ENCODE measurements at places on chromosomes 7 and 10.

- peak; percentile 97 for DNase-seq
Measured at GRCh38 chr7:17600340-17600752, 301.9 kb downstream of the AHR start.

DNA sequence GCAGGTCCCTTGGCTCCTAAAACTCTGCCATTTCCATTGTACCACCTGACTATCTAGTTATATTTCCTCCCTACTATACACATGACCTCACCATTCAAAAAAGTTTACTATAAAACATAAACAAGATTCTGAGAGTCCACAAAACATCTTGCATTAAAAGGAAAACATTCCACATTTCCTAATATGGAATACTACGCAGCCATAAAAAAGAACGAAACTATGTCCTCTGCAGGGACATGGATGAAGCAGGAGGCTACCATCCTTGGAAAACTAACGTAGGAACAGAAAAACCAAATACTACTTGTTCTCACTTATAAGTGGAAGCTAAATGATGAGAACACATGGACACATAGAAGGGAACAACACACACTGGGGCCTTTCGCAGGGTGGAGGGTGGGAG lies 48.3 kb downstream of the SVIL start:
- DNase-seq: no peak

GRCh38 chr10:79404231-79404609 lies 41.2 kb downstream of the ZCCHC24 start:
- peak; percentile 88 for DNase-seq

DNA sequence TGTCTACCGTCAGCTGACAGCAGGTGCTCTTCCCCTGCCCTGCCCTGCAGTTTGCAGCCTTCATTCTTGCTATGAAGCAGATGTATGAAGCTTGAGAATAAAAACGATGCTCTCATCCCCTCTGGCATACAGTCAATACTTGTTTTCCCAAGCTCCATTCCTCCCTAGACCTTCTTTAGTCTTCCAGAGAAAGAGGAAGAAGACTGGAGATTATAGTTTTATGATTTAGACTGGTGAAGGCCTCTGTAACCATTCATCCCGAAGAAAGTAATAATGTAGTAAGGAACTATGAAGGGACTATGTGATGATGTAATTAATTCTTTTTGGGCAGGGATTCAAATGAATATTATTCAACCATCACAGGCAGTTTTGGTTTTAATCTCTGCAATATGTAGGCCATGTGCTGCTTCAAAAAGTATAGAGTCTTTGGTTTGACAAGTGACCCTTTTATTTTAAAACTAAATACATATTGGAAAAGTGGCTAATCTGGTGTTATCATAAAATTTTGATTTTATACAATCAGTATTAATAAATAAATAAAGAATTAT lies 242.4 kb upstream of the KIAA1217 start:
- no peak for DNase-seq

GRCh38 chr7:124992851-124993562 lies 63.4 kb upstream of the POT1 start:
- peak; percentile 28 for DNase-seq

GRCh38 chr10:91756286-91756685 lies 41.9 kb upstream of the TNKS2 start:
- DNase-seq: peak; percentile 76

- no peak for DNase-seq
Measured at GRCh38 chr10:70804421-70804808, 11.3 kb upstream of the SGPL1 start.

GRCh38 chr10:64463406-64463805 lies 942.2 kb downstream of the REEP3 start:
- DNase-seq: no peak

- peak; percentile 89 for DNase-seq
Measured at GRCh38 chr7:33534833-33535232, 370.5 kb upstream of the BMPER start.

All from fibroblast of skin of scalp (primary cell).